Stimulated activated CD4-positive, alpha-beta T cell treated with anti-CD3 and anti-CD28 coated beads, Interleukin-4, amount 100 ng/mL, for 24 hours (primary cell): ENCODE measurements at places on chromosomes 11 and 22.

DNA sequence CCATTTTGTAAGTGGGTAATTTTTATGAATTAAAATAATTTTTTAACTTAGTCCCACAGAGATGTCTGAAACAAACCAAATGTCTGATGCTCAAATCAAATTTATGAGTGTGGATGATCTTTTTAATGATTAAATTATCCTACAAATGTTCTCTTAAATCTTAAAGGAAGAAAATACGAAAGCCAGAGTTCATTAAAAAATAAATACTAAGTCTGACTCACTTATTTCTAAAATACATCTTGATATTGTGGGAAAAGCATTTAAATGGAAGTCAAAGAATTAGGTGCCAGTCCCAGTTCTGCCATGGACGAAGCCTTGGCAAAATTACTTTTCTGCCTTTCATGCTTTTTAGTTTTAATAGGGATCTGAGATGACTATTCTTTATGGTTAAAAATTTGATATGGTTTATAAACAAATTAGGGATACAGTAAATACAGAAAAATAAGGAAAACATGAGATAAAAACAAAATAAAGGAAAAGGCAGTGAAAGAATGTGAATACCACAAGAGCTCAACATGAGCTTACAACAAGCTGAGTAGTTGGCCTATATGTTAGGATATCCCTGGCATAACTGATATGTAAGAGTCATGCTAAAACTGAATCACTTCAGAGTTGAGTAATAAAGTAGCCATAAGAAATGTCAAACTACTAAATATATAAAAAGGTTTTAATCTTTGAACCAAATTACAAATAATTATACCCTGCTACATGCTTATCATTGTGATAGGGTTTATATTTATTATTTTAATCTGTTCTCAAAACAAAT, 9.2 kb downstream of the CCDC34 start:
- no peak for DNase-seq

DNA sequence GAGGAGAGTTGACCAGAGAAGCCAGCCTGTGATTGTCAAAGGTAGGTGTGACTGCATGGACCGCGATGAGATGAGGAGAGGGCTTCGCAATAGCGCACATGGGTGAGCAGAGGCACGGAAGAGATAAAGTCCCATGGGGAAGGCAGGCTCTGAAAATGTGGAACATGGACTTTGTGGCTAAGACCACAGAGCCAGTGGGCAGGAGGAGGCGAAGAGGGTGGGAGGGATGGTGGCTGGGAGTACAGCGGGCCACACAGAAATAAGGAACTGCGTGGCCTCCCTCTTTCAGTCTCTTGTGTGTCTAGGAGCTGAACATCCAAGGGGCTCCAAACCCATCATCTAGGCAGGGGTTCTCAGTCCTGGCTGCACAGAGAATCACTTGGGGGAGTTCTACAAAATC, 98.6 kb downstream of the TENM4 start:
- no peak for DNase-seq

GRCh38 chr11:118903204-118904015, 19.7 kb downstream of the CXCR5 start:
- no peak for DNase-seq

DNA sequence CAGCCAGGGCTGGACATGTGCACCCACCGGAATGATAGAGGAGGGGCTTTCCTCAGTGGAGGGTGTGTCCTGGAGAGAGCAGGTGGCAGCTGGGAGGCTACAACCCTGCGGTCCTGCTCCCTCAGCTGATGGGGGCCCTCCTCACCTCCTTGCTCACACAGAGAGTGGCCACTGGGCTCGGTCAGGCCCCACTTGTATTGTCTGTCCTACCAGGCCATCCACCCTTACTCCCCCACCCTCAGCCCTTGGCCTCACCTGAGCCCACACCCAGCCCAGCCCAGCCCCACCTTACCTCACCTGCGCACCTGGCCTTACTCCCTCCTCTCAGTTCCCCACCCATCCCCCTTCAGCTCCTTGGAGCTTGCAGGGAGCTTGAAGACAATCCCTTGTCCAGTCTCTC, 3.1 kb downstream of the TRPM5 start:
- no peak for DNase-seq

DNA sequence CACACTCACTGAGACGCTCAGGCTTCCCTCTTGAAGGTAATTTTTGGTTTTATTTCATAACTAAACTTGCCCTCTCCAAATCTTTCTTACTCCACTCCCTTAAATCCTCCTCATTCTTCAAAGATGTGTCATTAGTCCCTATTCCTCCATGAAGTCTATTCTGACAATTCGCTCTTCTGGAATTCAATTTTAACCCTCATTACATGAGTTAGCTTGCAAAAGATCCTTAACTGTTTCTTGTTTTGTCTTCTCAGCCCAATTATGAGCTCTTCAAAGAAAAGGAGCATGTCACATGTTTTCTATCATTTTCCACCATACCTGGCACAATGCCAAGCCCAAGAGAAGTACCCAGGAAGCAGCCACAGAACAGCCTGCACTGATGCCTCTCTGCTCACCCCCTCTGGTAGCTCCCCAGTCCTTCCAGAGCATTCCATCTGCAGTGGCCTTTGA, 13.0 kb downstream of the GALNT18 start:
- no peak for DNase-seq
